ENCODE measurements at places on chromosomes 4 and X. TPM values are rescaled to one million over a fixed set of nuclear protein-coding genes. Genes with fewer than 3 reads are reported as not detected.

IBSP gene
- total RNA-seq, result not detected

DNA sequence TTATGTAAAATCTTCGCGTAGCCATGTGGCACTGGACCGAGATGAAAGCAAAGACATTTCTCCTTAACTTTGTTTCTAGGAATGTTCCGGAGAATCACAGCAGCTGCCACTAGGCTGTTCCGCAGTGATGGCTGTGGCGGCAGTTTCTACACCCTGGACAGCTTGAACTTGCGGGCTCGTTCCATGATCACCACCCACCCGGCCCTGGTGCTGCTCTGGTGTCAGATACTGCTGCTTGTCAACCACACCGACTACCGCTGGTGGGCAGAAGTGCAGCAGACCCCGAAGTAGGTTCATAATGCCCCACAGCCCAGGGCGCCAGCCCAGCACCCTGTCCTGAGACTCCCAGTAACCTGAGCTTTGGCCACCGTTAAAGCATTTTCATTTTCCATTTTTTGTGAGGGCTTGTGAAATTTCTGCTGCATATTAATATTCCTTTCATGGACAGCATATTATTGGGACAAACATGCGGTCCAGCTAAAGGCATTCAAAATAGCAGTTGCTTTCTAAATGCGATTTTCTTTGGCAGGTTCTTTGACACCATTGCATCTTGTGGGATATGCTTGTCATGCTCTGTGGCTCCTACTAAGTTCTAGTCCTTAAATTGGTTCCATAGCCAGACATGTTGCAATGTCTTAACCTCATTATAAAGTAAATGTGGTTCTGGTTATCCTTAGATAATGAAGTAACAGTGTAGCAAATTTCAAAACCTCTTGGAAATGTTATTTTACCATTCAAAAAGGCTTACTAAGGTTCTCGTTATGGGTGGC is 49.1 kb upstream of the MSANTD1 start:
- DNase-seq, result no peak

GRCh38 chrX:45749375-45749774 is 548.7 kb upstream of the DIPK2B start:
- DNase-seq, result no peak

MAB21L2 gene
- 13.9 TPM for total RNA-seq

PHKA1 gene
- 24.3 TPM for total RNA-seq

DNA sequence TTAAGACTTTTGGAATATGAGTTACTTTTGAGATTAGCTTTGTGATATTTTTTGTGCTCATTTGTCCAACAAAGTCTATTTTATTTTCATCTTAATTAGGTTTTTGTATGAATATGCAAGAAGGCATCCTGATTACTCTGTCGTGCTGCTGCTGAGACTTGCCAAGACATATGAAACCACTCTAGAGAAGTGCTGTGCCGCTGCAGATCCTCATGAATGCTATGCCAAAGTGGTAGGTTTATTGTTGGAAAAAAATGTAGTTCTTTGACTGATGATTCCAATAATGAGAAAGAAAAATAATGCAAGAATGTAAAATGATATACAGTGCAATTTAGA is 10.8 kb downstream of the ALB start:
- DNase-seq, result no peak

GRCh38 chrX:108945883-108946523 is 209.6 kb upstream of the IRS4 start:
- DNase-seq, result no peak

DNA sequence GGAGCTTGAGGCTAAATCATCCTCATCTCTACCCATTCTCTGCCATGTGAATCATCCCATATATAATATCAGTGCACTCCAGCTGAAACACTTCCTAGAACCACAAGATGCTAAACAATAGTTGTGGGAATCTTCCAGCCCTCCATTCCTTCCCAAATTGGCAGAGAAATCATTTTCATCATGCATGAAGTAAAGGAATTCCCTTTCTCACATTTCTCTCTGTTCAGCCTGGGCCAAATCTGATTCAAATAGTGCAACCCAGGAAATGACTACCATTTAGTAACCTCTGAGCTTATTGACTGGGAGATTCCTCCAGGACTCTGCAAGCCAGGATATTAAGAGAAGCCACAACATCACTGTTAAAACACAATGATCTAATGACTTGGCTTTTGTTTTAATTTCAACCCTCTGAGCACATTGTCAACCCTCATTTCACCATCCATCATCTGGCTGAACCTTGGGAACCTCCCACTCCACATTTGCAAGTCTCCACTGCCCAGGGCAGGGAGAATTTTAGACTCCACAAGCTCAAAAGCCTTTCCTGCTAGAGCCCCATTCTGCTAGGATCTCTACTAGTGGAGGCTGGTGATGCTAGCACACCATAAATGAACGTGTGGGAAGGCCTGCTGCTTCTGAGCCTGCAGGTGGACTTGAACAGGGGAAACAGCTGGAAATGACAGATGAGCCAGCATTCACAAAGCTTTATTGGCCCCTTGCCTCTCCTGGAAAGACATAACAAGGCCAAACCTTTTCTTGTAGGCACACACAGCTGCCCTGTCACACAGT is 133.9 kb downstream of the TET2 start:
- no peak for DNase-seq

EDNRA gene
- total RNA-seq, result 10.8 TPM

DNA sequence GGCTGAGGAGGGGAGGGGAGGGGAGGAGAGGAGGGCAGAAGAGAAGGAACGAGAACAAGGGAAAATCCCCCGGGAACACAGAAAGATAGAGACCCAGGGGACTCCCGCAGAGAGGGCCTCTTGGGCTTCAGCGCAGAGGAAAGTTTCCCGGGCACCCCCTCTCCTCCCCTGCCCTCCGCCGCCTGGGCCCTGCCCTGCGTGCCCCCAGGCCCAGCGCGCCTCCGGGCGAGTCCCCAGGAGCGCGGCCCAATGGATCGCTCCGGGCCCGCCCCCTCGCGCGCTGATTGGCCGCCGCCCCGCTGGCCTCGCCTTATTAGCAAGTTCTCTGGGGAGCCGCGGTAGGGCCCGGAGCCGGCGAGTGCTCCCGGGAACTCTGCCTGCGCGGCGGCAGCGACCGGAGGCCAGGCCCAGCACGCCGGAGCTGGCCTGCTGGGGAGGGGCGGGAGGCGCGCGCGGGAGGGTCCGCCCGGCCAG is at the start of gene MSX1:
MSX1 (plus strand) TSS at position 341 of the 474 bp plus-strand sequence. CDS start 235 bp downstream, outside the sequence.
- DNase-seq, result peak; percentile 37

- DNase-seq, result no peak
Measured at GRCh38 chrX:68848189-68848940, 19.5 kb downstream of the EFNB1 start.

ZNF182 gene
- total RNA-seq, result 3.2 TPM

CCDC149 gene
- total RNA-seq, result 11.8 TPM

- no peak for DNase-seq
Measured at GRCh38 chr4:142128529-142128928, 492.1 kb downstream of the IL15 start.

FAM9C gene
- not detected for total RNA-seq
